ENCODE measurements at places on chromosomes 6 and 20.

GRCh38 chr6:7802662-7803061, 76.8 kb downstream of the BMP6 start:
- DNase-seq: no peak

GRCh38 chr20:35395728-35396127, 16.0 kb downstream of the UQCC1 start:
- no peak for DNase-seq

DNA sequence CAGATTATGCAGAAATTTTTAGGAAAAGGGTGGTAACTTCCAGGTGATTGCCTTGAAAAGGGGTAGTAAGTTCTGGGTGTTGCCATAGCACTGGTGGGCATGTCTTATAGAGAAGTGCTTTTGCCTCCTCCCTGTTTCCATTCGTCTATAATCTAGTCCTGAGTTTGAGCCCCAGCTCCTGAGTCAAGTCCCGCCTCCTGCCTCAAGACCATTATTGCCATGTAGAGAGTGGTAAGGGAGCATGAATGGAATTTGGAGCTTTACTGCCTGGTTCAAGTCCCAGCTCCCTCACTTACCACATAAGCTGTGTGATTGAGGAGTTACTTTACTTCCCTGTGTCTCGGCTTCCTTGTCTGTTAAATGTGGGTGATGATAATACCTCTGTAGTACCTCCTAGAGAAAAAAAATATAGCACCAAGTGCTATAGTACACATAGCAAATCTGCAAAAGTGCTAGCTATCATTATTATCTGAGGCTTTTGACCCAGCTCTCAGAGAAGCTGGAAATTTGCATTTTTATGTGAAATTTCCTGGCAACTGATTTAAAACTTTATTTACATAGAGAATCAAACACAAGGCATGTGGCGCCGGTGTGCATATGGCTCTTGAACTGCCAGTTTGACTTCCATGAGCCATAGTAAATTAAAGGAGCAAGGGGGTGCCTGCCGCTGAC, 36.0 kb downstream of the TGM6 start:
- DNase-seq: no peak

- no peak for DNase-seq
Measured at GRCh38 chr6:64691064-64691463, 1016.0 kb downstream of the EYS start.

DNA sequence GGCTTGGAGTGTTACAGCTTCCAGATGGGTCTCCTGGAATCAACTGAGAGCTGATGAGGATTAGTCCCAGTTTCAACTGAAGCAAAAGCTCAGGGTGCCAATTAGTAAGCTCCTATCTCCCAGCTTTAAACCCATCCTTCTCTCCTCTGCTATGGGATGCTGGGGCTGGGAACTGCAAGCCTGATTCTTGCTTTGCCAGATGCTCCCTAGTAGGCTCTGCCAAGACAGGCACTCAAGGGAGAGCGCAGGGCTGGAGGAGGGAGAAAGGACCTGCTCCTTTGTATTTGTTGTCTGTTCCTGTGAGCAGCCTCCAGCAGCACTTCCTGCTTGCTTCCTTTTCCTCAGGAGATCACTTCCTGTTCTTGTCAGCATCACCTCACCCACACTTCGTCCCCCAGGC, 309.7 kb downstream of the KIF16B start:
- no peak for DNase-seq

- no peak for DNase-seq
Measured at GRCh38 chr20:45067087-45067486, 33.8 kb downstream of the KCNS1 start.

DNA sequence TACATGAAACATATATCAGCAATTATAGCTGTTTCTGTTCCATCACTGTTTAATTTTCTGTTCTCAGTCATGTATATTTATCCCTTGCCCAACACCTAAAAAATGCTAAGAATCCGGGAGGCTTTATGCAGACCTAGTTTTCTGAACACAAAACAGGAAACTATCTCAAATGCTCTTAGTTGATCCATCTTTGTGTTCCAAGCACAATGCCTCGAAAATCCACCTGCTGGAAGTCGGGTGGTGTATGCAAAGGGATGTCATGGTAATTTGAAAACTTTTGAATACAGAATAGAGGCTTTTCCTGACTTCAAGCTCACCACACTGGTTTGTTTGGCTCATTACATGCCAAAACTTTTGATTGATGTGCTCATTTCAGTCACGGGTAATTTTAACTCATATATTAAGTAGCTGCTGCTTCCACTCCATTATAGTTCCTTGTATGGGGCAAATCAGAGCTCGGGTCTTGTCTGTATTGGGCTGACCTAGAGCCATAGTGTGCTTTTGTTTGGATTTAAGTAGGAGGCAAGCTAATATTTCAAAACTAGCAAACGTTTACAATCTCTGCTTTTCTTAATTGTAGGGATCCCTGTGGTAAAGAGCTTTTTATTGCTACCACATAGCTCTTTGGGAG, 646.5 kb upstream of the EPHA7 start:
- DNase-seq: peak; percentile 48

Measured in neural progenitor cell (in vitro differentiated cells).